Stimulated activated CD4-positive, alpha-beta T cell treated with anti-CD3 and anti-CD28 coated beads, Interleukin-4, amount 100 ng/mL, for 24 hours (primary cell): ENCODE measurements at places on chromosomes 16 and 17.
A peak's percentile ranks its signal among the peaks of the same experiment; 100 is the strongest.

DNA sequence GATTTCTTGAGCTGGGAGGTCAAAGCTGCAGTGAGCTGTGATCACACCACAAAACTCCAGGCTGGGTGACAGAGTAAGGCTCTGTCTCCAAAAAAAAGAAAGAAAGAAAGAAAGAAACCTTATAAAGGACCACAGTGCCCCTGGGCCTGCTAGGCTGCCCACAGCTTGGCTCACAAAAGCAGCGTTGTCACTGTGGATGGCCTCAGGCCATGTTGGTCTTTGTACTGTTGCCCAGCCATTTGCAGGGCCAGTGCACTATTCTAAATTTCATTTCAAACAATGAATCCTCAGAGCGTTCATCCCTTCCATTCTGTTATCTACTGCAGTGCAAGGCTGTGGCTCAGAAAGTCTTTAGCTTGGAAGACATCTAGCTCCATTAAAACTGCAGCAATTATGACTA lies 208.4 kb downstream of the SLC39A11 start:
- no peak for DNase-seq

DNA sequence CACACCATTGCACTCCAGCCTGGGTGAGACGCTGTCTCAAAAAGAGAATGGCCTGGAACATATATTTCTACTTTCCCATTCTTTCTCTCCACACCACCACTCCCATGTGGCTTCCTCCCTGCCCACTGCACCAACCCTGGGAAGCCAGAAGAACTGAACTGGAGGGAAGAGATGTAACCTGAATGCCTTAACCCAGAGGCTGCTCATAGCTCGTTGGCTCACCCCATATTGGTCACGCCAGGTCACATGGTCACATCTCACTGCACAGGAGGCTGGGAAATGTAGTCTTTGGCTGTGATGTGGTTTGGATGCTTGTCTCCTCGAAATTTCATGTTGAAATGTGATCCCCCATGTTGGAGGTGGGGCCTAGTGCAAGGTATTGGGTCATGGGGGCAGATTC lies 5.9 kb upstream of the DNAH17 start:
- DNase-seq: no peak

DNA sequence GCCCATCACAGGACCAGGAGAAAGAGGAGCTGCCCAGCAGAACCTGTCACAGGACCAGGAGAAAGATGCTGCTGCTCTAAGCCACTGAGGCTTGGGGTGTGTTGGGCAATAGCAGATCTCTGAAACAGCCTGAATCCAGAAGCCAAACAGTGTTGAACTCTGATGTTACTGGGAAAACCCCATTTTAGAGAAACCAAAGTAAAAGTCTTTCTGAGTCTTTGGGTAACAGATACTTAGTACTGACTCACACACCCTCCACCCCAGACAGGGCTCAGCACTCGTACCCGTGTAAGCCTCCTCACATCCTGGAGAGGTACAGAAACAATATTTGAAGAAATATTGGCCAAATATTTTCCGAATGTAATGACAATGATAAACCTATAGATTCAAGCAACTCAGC lies 82.8 kb upstream of the GNG13 start:
- DNase-seq: no peak

DNA sequence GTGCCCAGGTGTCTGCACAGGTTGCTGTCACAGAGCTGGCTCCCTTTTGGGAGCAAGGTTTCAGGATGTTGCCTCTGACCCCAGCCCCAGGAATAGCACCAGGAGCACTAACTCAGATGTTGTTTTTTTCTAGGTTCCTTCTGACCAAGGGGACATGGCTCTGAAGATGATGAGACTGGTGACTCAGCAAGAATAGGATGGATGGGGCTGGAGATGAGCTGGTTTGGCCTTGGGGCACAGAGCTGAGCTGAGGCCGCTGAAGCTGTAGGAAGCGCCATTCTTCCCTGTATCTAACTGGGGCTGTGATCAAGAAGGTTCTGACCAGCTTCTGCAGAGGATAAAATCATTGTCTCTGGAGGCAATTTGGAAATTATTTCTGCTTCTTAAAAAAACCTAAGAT lies 28.1 kb downstream of the SCPEP1 start:
- no peak for DNase-seq

DNA sequence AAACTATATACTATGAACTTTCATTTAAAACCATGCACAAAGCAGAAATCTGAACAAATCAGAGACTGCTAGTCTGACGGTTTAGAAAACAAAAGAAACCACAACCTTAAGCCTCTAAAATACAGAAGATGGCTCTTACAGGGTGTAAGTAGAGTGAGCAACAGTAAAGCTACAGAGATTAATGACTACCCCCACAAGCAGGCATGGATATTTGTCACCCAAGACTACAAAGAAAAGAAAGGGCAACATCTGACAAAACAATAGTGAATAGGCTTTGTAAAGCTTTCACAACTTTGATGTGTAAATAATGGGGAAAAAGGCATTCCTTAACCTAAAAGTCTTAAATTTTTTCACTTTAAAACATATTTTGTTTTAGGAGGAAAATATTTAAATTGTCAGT lies 75.0 kb downstream of the SPAG9 start:
- DNase-seq: no peak

DNA sequence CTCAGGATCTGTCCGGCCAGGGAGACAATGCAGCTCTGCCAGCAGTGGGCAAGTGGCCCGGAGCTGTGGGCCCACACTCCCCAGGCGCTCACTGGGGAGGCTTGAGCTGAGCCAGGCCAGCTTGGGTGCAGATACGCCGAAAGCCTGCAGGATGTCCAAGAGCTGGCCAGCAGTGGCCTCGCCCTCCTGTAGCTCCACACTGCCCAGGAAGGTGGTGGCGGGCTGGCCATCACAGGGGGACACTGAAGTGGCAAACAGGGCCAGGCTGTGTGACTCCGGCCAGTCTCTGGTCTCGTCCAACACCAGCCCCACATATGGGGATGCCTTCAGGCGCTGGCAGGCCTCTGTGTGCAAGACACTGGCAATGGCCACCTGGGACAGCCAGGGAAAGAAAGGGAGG lies 9.6 kb downstream of the C17orf113 start:
- DNase-seq: no peak

DNA sequence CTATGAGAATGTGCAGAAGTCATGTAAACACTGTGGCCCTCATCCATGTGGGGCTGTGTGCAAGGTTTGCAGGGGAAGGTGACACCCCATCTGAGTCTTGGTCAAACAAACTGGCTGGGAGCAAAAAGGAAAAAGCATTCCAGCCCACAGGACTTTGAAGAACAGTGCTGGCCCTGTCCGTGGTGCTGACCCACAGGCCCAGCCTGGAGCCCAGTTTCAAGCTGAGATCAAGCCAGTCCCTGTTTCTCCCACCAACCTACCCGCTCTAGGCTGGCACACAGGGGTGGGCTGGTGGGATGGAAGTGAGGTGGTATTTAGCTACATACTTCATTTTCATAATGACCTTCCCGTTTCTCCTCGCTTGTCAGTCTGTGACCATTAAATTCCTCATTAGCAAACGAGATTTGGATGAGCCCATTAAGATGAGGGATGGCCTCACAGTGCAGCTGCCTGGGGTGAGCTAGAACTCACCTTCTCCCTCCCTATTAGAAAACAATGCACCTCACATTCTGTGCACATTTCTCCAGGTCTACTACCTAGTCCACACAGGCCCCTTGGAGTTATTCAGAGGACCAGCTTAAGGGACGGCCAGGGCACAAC lies 12.6 kb upstream of the RPL38 start:
- DNase-seq: no peak

DNA sequence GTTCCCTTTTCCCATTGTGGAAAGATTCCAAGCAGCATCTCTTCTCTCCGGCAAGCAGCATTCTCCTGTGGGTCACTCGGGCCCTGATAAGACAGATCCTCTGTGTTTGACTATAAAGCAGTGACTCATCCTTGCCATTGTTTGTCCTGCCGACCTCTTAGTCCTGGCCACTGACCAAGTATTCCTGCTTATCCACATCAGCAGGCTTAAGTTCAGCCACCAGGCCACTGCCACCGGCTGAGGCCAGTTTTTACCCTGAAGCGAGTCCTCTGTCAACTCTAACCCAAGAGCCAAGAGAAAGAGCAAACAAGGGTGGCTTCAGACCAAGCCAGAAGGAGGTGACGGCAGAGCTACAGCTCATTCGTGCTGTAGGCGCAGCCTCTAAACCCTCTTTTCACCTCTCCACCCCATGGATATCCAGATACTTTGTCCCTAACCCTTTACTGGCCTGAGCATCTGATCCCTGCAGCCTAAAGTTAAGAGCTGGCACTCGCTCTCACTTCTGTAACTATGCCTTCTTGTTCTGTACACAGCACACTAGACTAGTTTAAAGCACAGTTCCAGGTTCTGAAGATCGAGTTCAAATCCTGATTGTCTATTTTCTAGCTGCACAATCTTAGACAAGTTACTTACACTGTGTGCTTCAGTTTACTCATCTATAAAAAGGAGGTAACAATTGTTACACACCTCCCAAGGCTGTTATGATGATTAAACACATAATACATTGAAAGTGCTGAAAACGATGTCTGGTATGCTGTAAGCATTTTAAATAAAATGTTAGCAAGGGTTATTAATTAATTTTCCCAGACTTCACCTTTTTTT lies 31.0 kb downstream of the SOX9 start:
- no peak for DNase-seq

GRCh38 chr17:77328823-77329740 lies 188.3 kb downstream of the SEC14L1 start:
- no peak for DNase-seq

- peak; percentile 24 for DNase-seq
Observed at GRCh38 chr17:18246880-18247612, 11.5 kb downstream of the FLII start.

- DNase-seq: peak; percentile 72
Observed at GRCh38 chr17:57442914-57443571, 186.7 kb downstream of the MSI2 start.

- DNase-seq: no peak
Observed at GRCh38 chr17:622356-622755, 92.3 kb downstream of the VPS53 start.

- no peak for DNase-seq
Observed at GRCh38 chr17:596287-596686, 118.4 kb downstream of the VPS53 start.

DNA sequence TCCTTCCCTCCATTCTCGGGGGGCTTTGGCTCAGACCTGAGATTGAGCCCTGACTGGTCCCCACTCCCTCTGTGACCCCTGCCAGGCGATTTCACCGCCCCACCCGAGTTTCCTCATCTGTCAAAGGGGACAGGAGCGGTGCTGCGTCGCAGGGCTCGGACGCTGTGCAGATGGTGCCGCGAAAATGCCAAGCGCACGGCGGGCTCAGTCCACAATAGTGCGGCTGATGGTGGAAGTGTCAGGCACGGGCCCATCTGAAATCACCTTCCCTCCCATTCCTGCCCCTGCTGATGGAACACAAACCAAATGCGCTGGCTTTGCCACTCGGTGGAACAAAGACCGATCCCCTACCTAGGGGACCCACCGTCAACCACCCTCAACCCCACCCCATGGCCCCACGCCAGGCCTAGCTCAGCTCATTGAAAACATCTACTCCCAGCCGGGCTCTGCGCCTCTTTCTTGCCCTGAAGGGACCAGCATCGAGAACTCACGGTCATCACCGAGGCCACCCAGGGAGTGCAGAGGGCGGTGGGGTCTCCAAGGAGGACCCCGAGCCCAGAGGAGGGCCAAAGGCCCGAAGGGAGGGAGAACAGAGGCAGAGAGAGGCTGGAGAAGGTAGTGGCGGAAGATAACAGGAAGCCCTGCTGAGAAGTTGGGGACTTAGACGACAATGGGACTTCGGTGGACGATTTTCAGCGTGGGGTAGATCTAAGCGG lies 1.4 kb downstream of the CARHSP1 start:
- no peak for DNase-seq

DNA sequence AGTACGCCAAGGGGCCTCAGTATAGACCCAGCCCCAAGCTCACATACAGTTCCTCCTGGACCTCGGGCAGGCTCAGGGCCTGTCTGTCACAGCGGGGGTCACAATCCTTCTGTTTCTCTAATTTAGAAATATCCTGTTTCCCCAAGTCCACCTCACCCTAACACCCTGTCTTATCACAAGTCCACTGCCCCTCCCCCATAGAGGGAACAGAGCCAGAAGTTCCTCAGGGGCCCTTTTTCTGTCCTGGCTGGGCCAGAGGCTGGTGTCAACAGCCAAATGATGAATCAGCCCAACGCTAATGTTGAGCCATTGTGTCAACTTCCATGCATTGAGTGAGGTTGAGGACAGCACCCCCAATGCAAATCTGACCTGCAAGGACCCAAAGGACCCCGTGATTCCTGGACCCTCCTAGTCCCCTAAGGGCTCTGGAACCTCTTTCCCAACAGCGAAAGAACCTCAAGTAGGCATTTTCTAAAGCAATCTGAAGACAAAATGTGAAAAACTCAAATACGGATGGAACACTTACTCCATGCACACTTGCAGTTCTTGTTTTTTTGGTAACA lies 58.6 kb downstream of the PECAM1 start:
- DNase-seq: no peak

DNA sequence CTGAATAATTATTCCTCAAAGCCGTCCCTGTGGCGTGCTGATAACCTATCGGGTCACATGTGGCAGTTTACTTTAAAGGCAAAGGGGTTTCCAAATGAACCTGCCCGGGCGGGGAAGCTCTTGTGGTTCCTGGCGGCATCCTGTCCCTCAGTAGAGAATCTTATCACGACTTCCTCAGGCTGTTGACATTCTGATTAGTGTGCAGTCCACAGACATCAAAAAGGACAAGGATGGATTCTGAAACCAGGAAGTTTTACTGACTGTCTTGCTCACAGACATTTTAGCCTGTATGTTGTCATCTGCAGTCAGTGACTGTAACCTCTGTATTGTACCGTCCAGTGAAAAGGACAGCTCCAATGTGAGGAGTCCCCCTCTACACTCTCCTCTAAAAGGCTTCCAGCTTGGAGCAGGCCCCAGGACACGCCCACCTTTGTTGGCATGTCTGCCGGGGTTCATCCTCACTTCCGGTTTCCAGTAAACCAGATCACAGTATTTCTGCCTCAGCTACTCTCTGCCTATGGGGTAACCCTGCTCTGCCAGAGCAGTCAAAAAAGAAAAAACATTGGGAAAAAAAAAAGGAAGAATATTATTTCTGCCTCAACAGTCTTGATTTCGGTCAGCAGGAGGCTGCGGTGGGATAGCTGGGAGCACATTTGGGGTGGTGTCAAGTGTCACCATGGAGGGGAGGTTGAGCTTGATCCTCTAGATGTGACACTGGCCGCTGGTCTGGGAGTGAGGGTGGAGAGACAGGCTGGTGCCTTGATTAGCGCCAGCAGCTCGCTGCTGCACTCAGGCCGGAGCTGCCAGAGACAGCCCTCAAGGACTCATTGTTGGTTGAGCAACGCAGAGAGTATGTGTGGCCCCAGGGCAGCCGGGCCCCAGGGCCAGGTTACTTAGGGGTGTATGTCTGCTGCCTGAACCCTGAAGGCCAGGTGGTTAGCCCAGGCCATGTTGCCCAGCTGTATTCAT lies 89.0 kb upstream of the DNAH17 start:
- peak; percentile 46 for DNase-seq

- no peak for DNase-seq
Observed at GRCh38 chr17:15470536-15470935, 3.1 kb upstream of the CDRT4 start.

GRCh38 chr16:69072640-69072974 lies 32.8 kb upstream of the HAS3 start:
- DNase-seq: no peak

GRCh38 chr16:73145166-73145880 lies 97.4 kb upstream of the ZFHX3 start:
- DNase-seq: no peak
